NCI-H1694 treated with DMSO at 0.1 percent for 48 hours (cell line): ENCODE measurements at places on chromosomes 3 and 15.
A peak's percentile ranks its signal among the peaks of the same experiment; 100 is the strongest.

DNA sequence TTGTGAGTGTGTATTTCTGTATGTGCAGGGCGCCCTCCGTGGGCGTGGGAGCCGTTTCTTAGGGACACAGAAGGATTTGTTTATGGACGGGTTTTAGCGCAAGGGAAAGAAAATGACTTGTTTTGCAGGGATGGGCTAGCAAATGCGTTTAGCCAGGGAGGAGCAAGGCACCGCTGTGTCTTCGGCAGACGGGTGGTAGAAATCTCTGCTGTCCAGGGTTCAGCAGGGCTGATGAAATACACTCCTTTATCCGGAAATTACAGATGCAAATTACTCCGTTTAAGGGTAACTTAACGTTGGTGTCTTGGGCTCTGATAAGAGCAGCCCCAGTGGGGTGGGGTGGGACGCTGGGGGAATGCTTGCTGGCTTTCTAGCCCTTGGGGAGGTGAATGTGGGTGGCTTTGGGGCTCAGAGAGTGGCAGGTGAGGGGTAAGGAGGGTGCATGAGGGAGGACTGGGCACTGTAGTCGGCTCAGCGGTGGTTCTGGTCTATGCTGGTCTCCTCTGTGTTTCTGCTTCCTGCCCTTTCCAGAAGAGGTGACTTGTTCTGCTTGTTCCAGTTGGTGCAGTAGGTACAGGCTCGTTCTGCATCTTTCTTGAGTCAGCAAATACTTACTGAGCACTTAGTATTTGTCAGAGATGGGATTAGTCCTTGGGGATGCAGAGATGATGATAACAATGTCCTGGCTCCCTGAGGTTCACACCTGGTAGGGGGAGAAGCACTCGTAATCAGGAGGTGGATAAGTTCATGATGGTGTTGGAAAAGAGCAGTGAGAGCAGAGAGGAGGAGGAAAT lies 954 bp downstream of the SV2B start:
- DNase-seq = no peak

GRCh38 chr15:50075319-50075718 lies 43.7 kb downstream of the ATP8B4 start:
- no peak for DNase-seq

DNA sequence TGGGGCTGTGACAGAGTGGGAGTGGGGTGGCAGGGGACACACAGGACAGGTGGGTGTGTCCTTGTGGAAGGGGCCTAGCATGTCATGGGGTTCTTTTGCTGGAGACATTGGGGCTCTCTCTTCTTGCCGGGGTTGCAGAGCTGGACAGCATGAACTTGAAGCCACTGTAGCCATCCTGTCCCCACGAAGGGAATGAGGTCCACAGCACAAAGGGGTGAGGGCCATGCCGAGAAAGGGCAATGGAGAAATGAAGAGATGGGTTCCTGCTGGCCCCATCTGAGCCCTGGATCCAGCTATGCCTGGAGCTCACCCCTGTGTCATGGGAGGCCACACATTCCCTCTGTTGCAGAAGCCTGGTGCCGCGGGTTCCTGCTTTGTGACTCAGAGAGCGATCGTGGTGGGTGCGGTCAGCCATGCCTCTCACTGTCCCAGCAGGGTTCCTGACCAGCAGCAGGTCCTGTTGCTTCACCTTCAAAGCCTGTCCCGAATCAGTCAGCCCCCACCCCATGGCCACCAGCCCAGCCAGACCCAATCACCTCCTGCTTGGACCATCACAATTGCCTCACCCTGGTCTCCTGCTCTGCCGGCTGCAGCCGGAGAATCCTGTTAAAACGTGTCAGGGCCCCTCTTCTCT lies 50.0 kb downstream of the DNAJB8 start:
- DNase-seq = no peak

- DNase-seq = no peak
These were observed 71.4 kb upstream of the TLE3 start for GRCh38 chr15:70169147-70169546.

- no peak for DNase-seq
These were observed 503.5 kb downstream of the FGF12 start for GRCh38 chr3:192223815-192224214.

- no peak for DNase-seq
These were observed 117.7 kb downstream of the POLR2M start for GRCh38 chr15:57824186-57824585.

GRCh38 chr15:61527836-61528580 lies 298.9 kb upstream of the RORA start:
- DNase-seq = peak; percentile 91

DNA sequence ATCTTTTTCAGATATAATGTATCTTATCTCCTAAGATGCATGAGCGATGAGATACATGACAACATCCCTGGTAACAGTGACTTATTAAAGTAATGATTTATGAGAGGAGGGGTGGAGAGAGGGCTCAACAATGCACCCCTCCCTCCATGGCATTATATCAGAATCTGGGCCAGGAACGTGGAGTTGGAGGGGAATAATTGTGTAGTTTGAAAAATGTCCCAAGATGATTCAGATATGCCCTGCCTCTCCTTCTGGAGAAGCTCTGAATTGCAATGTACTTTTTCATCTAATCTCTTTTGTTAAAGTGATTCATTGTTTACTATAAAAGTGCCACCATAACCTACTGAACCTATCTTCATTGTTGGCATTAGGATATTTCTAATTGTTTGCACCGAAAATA lies 86.5 kb downstream of the FRMD4B start:
- DNase-seq = no peak

DNA sequence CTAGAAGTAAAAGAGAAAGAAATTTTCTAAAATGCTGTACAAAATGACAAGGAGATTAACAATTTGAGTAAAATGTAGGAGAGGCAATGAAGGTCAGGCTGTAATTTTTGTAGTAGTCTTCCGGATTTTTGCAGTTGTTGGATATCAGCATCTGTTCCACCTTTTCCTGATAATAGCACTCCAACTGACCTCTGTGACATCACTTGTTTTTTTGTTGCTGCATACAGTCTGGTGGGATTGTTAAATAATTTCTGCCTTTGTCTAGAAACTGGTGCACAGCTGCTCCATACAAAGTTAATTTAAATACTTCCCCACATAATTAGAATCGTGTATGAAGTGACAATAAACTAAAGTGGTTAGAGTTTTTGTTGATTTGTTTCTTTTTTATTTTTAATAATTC lies 731.4 kb downstream of the PLOD2 start:
- DNase-seq = no peak

DNA sequence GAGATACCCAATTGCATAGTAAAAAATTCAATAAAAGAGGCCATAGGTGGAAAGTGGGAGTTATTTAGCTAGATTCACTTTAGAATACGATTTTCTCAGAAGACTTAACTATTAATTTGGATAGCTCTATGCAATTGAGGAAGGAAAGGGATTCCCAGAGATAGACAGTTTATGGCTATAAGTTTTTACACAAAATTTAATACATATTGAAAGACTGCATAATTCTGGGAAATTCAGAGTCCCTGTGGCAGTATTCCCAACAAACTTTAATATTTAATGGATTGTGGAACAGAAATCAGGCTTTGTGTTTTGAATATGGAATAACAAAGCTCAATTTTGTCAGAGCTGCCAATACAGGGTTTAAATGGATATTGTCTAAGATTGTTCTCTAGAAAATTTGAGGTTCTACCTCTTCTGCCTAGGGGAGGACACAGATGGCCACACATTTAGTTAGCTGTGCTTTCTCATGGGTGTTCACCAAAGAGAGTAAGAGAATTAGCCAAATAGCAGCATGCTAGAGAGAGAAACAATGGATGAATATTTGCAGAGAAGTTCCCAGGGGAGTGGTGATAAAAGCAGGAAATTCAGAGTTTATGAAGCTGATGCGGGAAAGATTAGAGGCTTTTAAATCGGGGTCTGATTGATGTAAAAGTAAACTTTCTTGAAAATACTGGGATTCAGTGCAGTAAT lies 8.5 kb downstream of the ISL2 start:
- no peak for DNase-seq

DNA sequence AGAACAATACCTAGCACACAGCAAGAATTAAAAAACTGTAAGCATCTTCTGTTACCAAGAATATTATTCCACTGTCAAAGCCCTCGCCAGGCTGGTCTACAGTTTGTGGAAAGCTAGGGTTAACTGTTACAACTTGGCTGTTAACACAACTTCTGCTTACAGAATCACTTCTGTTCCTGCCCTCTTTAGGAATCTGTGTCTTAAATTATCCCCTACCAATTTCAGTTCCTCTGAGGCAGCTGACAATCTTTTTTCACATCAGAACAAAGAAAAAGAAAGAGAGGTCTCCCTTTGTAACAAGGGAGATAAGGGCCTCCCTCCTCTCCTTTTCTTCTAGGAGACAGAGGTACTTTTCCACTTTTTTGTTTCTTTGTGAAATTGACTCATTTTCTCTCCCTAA lies 188.9 kb downstream of the FMN1 start:
- DNase-seq = no peak

DNA sequence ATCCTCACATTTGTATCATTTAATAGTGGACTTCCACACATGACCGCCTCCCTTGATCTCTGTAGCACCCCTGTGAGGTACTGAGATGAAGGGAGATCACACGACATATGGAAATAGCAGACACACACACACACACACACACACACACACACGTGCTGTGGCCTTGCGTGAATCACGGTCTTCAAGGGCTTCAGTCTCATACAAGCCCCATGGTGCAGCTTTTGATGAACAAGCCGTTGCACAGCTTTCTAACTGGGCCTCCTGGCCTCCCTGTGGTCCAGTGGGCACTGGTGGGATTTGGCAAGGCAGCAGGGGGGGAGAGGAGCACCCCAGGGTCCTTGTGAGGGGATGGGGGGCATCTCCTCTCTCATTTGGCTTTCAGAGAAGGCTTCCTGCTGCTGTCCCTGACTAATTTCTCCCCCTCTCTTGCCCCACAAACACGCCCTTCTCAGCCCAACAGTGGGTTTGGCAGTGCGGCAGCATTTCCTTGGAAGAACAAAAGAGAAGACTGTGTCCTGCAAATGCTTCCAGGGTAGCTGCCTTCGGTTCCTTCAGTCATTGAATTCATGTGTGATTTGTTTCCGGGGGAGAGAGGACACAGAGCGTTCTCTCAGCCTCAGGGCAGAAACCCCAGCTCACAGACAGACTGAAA lies 98.7 kb downstream of the SMAD6 start:
- DNase-seq = no peak

DNA sequence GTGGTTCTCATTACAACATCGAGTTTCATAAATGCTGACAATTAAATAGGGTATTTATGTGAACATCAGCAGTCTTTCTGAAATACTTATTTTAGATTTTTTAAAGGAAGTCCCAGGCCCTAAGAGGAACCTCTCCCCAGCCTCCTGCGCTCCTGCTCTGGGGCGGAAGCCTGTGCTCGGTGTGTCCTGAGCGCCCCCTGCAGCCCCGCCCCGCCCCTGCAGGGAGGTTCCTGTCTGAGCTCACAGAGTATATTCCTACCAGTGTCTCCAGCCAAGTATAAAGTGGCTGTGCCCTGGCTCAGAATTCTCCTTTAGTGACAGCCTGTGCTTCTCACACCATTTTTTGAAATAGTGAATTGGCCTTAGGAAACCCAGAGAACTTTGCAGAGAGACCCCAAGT lies 567.9 kb downstream of the GOLGA6L6 start:
- no peak for DNase-seq

DNA sequence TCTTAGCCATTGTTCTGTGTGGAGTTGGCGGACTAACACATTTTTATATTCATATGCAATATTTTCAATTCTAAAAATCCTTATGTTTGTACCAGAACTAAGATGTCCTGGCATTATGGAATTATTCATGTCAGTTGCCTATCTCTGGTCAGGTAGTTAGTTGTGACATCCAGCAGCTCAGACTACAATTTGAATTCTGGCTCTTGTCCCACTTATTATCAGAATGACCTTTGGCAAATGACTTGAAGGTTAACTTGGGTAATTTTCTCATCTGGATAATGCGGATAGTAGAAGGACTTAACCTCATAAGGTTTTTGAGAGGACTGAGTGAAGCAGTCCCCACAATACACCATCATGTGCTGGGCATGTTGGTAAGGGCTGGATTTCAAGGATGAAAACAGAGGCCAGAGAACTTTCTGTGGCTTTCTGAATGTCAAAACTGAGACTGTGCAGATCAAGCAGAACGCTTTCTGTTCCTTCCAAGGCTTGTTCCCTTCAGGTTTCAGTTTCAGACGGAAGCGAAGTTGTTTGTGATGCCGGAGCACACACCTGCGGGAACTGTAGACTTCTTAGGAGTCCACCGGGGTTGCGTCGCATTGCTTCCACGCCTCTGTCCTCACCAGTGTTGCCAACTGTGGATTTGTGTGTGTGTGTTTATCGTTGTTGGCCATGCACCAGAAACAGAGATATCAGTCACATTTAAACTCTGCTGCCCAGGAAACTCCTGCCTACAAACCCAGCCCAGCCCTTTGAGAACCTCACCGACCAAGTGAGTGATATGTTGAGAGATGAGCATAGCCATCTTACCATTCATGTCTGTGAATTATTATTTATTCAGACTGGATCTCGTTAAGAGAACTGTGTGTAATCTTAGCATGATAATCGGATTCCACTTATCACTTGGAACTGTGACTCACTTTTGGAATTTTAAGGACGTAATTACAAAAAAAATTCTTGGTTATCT lies 76.0 kb downstream of the PTPRG start:
- no peak for DNase-seq
